ENCODE measurements at places on chromosomes 13 and 19. TPM values are rescaled to one million over a fixed set of nuclear protein-coding genes. Genes with fewer than 3 reads are reported as not detected.
A peak's percentile ranks its signal among the peaks of the same experiment; 100 is the strongest.

- peak; percentile 83 for DNase-seq
Observed at GRCh38 chr19:55178781-55179599, 1.1 kb downstream of the SYT5 start.

- DNase-seq = no peak
Observed at GRCh38 chr13:114135731-114136171, 3.3 kb upstream of the RASA3 start.

The ZNF132 gene
- total RNA-seq = 2.8 TPM

GRCh38 chr13:34076319-34076718 lies 258.4 kb downstream of the RFC3 start:
- DNase-seq = no peak

- no peak for DNase-seq
Observed at GRCh38 chr19:47257411-47258169, 1.3 kb downstream of the CCDC9 start.

GRCh38 chr13:95756072-95756471 lies 79.1 kb downstream of the DNAJC3 start:
- no peak for DNase-seq

GRCh38 chr19:53853707-53854106 lies 14.0 kb upstream of the MYADM start:
- DNase-seq = no peak

DNA sequence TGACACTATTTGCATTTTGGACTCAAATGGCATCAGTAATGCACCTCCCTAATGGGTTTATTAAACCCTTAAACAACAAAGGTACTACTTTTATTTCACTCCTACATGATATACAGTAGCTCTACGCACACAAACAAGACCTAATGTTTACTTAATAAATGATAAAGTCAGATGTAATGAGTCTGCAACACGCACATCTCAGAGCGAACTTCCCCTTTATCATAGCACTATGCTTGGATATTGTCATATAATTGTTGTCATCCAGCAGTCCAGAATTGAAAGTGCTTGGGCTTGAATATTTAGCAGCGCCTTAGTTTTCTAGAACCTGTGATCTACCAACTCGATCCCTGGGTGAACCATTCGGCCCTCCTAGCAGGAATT lies 772 bp downstream of the PARP4 start:
- DNase-seq = no peak

DNA sequence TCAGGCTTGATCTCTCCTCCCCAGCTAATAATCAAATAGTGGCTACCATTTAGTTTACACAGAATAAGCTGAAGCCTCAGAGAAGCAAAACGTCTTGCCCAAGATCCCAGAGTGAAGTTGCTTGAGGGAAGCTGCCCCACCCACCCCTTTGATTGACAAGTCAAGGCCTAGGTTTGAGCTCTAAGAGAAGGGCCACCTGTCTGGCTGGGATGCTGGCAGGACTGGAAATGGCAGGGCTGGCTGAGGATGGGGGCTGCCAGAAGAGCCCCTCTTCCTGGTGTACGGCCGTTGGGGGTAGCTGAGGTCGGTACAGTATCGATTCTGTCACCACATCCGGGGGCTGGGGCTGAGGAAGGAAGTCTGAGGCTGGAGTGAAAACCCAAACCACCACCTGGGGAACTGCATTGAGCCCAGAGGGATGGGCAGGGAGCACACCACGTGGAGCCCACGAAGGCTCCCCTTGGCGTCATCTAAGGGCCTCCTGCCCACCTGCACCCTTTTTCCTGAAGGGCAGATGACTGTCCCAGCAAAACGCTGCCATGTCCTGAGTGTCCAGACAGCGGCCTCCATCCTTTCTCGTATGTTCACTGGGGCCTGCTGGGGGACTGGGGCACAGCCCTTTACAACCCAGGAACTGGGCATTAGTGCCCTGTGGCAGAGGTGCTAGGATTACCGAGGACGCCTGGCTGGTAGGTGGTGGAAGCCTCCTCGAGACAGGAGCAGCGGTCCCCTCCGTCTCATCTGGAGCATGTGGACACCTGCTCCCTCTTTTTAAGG lies 1.4 kb upstream of the PRKD2 start:
- peak; percentile 74 for DNase-seq

DNA sequence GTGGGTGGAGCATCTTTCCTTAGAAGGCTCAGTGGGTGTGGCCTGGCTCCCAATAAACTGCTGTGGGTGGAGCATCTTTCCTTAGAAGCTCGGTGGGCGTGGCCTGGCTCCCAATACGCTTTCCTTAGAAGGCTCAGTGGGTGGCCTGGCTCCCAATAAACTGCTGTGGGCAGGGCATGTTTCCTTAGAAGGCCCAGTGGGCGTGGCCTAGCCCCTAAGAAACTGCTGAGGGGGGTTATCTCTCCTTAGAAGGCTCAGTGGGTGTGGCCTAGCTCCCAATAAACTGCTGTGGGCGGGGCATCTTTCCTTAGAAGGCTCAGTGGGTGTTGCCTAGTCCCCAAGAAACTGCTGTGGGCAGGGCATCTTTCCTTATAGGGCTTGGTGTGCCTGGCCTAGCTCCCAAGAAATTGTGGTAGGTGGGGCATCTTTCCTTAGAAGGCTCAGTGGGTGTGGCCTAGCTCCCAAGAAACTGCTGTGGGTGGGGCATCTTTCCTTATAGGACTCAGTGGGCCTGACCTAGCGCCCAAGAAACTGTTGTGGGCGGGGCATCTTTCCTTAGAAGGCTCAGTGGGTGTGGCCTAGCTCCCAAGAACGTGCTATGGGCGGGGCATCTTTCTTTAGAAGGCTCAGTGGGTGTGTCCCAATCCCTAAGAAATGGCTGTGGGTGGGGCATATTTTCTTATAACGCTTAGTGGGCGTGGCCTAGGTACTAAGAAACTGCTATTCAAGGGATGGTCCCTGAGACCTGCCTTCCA lies 10.3 kb downstream of the HSH2D start:
- peak; percentile 20 for DNase-seq

The KLK10 gene
- not detected for total RNA-seq

The CIC gene
- 60.2 TPM for total RNA-seq

GRCh38 chr13:43478902-43479301 lies 307.9 kb downstream of the ENOX1 start:
- no peak for DNase-seq

The CBLC gene
- total RNA-seq = not detected

DNA sequence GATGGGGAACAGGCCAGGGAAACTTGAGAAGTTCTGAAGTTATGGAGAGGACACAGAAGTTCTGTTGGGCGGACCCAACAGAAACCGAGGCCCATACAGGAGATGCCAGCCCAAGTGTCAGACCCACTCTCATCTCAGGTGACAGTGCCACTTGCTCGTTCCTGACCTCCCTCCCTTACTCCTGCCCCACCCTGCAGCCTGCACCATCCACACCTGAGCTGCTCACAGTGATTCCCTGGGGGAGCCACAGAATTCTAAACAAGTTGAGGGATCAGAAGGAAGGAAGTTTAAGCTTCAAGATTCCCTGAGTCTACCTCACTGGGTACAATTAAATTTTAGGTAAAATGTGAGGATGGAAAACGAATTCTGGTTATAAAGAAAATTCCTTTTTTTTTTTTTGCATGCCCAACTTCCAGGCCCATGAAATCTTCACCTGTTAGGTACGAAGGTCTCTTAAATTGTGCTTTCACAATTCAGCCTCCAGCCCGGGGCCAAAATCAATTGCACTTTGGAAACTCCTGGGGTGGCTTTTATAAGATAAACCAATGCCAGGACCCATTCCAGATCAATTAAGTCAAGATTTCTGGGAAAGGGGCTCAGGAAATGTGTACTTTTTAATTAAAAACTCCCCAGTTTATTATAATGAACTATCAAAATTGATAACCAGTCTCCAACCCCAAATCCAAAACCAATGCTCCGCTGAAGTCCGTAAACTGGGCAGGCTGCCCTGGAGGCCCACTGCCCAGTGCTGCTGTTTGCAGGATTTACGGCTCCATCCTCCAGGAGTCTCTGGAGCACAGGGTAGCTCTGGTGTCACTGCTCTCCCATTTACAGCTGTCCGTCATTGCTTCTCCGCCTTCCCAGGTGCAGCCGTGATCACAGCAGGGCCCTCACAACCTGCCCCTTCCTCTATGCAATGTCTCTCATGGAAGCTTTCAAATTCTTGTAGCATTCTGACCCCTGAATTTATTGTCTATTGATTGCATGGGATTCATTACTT lies 643.5 kb downstream of the UQCRFS1 start:
- DNase-seq = no peak

- peak; percentile 91 for DNase-seq
Observed at GRCh38 chr19:16829010-16829821, at the start of gene SIN3B. TSS of gene SIN3B (plus strand) at chr19:16829398. CDS start at chr19:16829421, 23 bp downstream.

- DNase-seq = no peak
Observed at GRCh38 chr19:5095568-5095850, 126.6 kb downstream of the KDM4B start.

DNA sequence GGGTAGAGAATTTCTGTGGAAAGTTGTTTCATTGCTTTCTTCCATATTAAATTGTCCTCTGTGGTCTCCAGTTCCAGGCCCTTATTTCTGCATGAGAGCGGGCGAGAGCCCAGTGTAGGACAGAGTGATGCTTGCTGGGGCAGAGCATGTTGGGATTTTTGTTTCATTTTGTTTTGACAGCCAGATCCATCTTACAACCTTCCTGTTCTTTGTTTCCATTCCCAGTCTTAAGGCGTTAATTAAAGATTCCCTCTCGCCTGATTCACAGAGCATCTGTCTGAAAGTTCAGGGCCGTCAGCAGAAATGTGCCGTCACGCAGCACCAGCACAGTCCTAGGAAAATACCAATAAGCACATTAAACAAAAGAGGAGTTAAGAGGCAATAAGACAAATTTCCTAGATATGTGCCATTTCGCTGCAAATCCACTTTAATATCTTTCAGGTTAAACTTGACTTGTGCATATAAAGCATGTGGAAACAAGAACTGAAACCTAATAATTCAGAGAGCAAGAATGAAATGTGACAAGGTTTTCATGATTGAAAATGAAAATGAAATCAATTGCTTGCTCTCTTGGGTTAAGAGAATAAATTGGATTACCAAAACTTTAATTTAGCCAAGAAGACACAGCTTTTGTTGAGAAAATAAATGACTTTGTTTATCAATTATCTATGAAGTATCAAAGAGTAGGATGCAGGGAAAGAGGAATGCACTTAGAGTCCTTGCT lies 210.7 kb upstream of the SLC10A2 start:
- DNase-seq = no peak

- peak; percentile 41 for DNase-seq
Observed at GRCh38 chr13:43303033-43303729, 279.8 kb downstream of the DNAJC15 start.

The RPS15 gene
- total RNA-seq = 1,902 TPM

DNA sequence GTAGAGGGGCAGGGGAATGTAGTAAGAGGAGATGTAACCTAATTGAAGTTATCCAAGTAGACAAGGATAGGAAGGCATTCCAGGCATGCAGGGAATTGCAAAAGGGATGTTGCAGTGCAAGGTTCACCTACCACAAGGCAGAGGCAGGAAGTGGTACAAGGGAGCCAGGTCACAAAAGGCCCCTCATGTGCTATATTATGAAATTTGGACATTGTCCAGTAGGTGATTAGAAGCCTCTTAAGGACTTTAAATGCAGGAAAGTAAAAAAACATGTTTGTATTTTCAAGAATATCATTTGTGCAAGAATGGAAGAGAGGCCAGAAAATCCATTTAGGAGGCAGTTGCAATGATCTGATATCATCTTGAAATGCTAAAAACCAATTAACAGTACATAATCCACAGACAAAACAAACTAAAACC lies 111.4 kb downstream of the FRY start:
- no peak for DNase-seq

The SYCN gene
- not detected for total RNA-seq

- no peak for DNase-seq
Observed at GRCh38 chr13:49993666-49994065, 3.2 kb upstream of the TRIM13 start.

DNA sequence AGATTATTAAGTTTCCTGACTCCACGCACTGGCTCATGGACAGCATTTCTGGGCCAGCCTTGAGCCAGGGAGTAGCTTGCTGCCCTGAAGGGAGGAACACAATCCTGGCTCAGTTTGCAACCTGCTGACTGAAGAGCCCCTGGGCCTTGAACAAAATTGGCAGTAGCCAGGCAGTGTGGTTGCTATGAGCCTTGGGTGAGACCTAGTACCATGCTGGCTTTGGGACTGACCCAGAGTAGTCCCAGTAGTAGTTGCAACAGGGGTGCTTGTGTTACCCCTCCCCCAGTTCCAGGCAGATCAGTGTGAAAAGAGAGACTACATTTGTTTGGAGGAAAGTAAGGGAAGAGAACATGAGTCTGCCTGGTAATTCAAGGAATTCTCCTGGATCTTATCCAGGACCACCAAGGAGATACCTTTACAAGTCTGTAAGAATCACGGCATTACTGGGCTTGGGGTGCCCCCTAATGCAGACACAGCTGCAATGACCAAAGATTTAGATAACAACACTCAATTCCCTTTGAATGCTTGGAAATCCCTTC lies 22.0 kb downstream of the ITGBL1 start:
- no peak for DNase-seq

- DNase-seq = no peak
Observed at GRCh38 chr13:78147905-78148304, 229.3 kb upstream of the EDNRB start.

- no peak for DNase-seq
Observed at GRCh38 chr13:114228176-114228575, 6.5 kb upstream of the CDC16 start.

GRCh38 chr19:50415661-50416033 lies 3.1 kb upstream of the SPIB start:
- no peak for DNase-seq

The KLF1 gene
- 0.17 TPM for total RNA-seq

DNA sequence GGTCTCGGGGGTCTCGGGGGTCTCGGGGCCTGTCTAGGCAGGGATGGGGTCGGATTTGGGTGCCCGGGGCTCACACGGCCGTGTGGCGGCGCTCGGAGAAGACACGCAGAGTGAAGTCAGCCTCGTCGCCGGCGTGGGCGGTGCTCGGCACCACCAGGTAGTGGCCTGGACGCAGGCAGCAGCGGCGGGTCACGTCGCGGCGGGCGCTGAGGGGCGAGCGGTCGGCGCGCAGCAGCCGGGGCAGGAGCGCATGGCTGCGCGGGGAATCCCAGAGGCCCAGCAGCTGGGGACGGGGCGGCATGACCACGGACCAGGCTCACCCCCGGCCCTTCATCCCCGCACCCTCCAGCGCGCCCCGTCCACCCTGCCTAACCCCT lies 8.2 kb downstream of the CAPN12 start:
- DNase-seq = peak; percentile 65

GRCh38 chr13:110463871-110464510 lies 97.5 kb downstream of the RAB20 start:
- DNase-seq = no peak

DNA sequence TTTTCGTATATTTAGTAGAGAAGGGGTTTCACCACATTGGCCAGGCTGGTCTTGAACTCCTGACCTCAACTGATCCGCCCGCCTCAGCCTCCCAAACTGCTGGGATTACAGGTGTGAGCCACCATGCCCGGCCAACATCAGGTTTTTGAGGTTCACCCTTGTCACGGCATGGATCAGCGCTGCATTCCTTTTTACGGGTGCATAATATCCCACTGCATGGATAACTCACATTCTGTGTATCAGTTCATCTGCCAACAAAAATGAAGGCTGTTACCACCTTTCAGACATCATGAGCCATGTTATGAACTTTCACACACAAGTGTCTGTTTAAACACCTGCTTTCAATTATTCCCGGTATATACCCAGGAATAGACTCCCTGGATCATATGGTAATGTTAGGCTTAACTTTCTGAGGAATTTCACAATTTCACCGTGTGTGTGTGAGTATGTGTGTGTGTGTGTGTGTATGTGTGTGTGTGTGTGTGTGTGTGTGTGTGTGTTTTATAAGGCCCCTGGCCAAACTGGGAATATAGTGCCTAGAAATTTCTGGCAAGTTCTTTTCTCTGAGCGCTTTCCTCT lies 52.2 kb downstream of the AP1M1 start:
- no peak for DNase-seq

Measured in activated naive CD4-positive, alpha-beta T cell treated with anti-CD3 and anti-CD28 coated beads for 36 hours (primary cell).